CD4-positive, alpha-beta T cell treated with Interleukin-4 for 4 hours (primary cell): ENCODE measurements at places on chromosomes 16 and 17.

GRCh38 chr17:913207-913606 is 66.4 kb downstream of the NXN start:
- no peak for DNase-seq

DNA sequence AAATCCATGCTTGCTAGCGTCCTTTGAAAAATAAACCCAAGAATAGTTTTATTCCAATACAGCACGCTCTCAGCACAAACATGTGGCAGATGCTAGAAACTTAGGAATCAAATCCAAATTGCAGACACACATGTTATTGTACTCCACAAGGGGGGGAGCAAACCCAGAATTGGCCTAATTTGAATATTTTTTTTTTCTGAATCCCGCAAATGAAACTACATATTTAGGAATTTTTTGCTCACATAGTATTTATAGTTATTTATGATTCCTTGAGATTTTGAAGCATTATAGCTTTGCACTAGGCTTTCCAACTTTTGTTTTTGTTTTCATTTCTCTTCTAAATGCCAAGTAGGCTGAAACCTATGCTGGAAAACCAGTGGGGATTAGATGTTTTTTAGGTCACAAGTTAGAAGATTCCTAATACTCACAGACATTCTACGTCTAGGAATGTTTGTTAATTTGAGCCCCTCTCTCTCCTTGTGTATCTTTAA is 59.3 kb upstream of the CDH11 start:
- DNase-seq: no peak

- no peak for DNase-seq
These were observed 13.2 kb upstream of the SLFN5 start for GRCh38 chr17:35229638-35230037.

DNA sequence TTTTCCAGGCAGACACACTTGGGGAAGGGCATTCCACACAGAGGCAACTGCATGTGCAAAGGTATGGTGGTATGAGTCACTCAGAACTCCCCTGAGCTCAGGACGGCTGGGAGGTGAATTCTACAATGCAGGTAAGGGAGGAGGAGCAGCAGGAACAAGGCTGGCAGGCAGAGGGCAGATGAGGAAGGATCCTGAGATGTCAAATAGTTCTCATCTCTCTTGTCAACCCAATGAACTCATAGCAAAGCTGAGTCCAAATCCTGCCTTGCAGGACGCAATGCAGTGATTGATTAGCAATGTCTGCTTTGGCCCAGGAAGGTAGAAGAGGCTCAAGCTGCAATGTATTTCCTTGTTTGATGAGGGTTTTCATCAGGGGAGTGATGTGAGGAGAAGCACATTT is 243.5 kb downstream of the XYLT1 start:
- no peak for DNase-seq

DNA sequence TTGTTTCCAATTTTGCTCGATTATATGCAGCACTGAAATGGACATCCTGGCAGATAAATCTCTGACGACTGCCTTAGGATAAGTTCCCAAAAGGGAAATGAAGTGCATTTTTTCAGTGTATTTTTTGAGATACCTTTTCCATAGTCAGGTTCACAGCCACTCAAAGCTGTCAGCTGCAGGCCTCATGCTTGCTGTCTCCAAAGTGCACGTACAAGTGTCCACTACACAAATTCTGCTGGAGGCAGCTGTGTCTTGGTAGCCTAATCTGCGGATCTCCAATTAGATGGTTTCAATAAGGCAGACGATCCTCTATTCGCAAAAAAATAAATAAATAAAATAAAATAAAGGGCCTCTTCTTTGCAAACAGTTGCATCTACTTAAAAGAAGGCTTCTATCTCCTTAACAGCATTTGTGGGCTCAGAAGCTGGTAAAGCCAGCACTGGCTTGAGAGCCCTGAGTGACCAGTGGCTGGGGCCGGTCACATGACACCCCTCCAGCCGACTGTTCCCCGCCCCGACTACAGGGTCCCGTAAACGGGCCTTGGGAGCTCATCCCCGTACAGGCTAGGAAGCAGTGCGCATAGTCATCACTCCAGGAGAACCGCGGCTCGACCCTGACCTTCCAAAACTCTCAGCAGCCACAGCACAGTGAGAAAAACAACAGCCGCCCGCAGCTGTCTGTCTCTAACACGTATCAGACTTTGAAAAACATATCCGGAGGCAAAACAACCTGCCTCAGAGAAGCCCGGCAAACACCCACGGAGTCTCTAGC is 18.8 kb downstream of the RPH3AL start:
- peak; percentile 6 for DNase-seq

- DNase-seq: no peak
These were observed 15.0 kb downstream of the SLC7A5 start for GRCh38 chr16:87854053-87854906.

DNA sequence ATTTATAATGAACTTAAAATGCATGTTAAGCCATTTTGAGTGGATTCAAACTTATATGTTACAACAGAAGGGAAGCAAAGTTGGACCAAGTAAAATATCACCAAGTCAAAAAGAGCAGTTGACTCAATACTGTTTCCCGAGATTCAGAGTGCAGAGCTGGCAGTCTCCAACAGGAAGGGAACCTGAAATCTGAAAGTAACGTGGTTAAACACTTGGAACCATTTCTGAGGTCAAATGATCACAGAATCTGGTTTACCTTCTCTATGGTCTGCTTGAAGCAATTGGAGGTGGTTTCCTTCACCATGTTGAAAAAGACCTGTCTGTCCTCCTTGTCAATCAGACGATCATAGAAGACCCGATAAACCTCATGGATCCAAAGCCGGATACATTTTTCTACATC is 86.5 kb downstream of the LYRM1 start:
- DNase-seq: no peak

DNA sequence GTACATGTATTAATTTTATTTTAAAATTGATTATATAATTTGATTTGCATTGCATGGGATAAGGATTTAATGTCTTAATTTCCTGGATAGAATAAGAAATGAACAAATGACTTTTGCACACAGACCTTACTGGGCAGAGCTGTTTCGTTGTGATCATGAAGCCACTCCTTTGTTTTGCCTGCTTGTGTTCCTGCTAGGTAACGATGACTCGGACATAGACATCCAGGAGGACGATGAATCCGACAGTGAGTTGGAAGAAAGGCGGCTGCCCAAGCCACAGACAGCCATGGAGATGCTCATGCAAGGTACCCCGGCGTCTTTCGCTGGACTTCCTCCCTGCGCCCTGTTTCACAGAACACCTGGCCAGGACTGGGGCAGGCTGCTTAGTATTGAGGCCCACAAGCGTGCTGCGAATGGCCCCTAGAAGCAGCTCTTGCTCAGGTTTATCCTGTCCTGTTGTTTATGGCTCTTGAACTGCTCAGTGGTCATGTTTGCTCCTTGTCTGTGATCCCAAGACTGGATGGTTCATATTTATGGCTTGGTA is 29.6 kb downstream of the CLUAP1 start:
- no peak for DNase-seq

GRCh38 chr16:48001324-48001895 is 154.4 kb downstream of the ABCC12 start:
- no peak for DNase-seq

DNA sequence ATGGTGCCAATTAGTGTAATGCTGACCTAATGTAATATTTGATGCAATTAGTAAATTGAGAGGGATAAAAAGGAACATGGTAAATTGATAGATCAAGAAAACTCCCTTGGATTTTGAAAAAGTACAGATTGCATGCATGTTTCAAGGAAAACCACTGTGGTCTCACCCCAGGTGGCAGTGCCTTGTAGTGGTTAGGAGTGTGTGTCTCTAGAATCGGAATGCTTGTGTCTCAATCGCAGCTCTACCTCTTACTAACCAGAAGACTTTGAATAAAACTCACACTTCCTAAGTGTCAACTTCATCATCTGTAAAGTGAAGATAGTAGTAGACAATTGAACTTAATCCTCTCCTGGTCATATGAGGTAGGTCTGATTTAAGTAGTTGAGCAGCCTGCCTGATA is 128.9 kb upstream of the GOT2 start:
- no peak for DNase-seq

- DNase-seq: no peak
These were observed 22.1 kb downstream of the PMFBP1 start for GRCh38 chr16:72149676-72150464.

DNA sequence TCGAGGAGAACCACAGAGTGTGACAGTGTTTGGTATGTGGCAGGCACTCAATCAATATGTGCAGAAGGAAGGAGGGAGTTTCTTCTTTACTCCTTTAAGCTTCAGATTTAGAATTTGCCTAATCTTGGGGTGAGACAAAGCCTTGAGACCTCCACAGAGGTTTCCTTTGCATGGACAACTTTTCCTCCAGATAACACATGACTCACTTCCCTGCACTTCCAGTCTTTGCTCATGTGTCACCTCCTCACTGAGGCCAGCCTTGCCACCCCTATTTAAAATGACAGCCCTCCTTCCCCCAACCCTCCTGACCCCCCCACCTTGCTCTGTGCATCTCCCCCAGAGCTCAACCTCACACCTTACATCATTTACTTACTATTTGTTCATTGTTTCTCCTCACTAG is 17.4 kb upstream of the NOS2 start:
- DNase-seq: no peak
